T-helper 1 cell (primary cell): ENCODE measurements at places on chromosomes 11 and 22.
A peak's percentile ranks its signal among the peaks of the same experiment; 100 is the strongest.

DNA sequence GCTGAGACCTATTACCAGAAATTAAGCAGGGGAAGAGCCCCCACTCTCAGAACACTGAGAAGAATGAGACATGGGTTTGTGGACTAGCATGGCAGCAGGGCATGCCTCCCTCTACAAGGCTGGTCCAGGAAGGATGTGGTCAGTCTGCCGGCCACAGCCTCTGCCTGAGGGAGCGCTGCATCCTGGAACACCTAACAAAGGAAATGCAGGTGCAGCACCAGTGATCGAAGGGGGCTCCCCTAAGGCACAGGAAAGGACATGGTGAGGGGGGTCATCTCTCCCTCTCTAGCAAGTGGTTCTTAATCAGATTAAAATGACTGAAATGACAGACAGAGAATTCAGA, 40.6 kb upstream of the ARL14EP start:
- no peak for DNase-seq

DNA sequence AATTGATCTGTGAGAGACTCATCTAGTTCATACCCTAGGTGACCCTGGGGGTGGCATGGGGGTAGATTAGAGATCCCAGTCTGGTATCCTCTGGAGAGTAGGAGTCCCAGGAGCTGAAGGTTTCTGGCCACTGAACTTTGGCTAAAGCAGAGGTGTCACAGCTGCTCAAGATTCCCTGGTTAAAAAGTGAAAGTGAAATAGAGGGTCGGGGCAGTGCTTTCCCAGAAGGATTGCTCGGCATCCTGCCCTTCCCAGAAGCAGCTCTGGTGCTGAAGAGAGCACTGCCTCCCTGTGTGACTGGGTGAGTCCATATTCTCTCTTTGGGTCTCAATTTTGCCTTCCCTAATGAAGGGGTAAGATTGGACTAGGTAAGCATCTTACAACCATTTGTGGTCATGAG, 653 bp downstream of the IL18BP start:
- DNase-seq: no peak

- no peak for DNase-seq
Observed at GRCh38 chr11:121323046-121323607, 30.6 kb downstream of the SC5D start.

DNA sequence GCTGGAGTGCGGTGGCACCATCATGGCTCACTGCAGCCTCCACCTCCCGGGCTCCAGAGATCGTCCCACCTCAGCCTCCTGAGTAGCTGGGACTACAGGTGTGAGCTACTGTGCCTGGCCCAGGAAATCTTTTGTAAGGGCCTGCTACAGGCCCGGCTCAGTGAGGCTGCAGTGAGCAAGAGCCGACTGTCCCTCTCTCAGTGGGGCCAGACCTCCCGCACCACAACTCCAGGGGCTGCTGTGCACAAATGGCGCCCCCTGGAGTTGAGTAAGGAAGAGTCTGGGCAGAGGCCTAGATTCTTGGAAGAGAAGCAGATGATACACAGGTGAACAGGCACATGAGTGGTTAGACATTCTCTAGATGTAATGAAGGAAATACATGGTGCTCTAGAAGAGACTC, 7.0 kb downstream of the SERHL2 start:
- no peak for DNase-seq

DNA sequence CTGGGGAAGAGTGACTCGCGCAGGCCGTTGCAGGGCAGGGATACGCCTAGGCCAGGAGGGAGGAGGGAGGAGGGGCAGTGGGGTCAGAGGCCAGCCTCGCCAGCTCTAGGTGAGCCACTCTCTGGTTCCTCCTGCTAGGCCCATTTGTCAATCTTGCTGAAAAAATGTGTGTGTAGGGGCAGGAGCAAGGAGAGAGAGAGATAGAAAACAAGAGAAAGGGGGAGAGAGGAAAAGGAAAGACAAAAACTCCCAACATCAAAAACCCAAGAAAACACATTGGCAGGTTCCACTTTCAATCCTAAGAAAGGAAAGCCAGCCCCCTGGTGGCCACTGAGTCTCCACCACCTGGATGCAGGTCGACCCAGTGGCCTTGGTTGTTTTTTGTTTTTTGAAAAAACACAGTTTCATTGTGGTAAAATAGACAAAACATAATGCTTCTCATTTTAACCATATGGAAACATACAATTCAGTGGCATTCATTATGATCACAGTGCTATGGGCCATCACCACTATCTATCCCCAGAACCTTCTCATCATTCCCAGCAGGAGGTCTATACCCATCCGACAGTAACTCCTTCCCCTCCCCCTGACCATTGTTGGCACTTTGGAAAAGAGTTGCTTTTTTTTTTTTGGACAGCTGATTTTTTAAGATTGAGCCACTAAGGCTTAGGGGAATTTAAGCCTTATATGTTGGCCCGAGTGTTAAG, 10.9 kb downstream of the OMP start:
- DNase-seq: no peak

- peak; percentile 21 for DNase-seq
Observed at GRCh38 chr11:94511932-94512781, at the start of gene C11orf97. TSS of gene C11orf97 (plus strand) at chr11:94512461. CDS start at chr11:94512529, 68 bp downstream.

DNA sequence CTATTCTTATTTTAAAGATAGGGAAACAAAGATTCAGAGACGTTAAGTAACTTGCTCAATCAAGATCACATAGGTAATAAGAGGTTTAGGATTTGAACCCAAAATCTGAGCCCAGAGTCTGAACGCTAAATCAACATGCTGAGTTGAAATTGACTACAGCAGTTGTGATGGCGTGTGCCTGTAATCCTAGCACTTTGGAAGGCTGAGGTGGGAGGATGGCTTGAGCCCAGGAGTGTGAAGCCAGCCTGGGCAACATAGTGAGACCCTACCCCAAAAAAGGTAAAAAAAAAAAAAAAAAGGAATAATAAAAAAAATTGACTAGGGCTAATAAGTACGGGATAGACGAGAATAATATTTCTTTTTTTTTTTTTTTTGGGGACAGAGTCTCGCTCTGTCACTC, 1.4 kb upstream of the NR1H3 start:
- no peak for DNase-seq

- DNase-seq: no peak
Observed at GRCh38 chr11:90700789-90701439, 478.1 kb upstream of the CHORDC1 start.

- no peak for DNase-seq
Observed at GRCh38 chr11:4606231-4607015, 1.6 kb downstream of the TRIM68 start.

GRCh38 chr11:11813288-11813962, 28.3 kb upstream of the USP47 start:
- DNase-seq: no peak

- DNase-seq: no peak
Observed at GRCh38 chr11:6431861-6432260, 8.9 kb downstream of the HPX start.

GRCh38 chr22:19607192-19608002, 83.2 kb upstream of the CLDN5 start:
- no peak for DNase-seq

DNA sequence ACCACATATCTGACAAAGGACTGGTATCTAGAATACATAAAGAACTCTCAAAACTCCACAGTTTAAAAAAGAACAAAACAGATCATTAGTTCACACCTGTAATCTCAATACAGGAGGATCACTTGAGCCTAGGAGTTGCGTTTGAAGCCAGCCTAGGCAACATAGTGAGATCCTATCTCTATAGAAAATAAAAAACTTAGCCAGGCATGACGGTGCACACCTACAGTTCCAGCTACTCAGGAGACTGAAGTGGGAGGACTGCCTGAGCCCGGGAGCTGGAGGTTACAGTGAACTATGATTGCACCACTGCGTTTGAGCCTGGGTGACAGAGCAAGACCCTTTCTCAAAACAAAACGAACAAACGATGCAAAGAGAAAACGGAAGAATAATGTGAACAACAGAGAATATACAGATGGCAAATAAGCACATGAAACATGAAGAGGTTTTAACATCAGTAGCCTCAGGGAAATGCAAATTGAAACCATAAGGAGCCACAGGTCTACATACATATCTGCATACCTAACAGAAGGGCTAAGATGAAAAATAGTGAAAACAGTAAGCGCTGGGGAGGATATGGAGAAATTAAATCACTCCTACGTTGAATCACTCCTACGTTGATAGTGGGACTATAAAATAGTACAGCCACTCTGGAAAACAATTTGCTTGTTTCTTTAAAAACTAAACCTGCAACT, 70.7 kb downstream of the DGCR2 start:
- DNase-seq: no peak

DNA sequence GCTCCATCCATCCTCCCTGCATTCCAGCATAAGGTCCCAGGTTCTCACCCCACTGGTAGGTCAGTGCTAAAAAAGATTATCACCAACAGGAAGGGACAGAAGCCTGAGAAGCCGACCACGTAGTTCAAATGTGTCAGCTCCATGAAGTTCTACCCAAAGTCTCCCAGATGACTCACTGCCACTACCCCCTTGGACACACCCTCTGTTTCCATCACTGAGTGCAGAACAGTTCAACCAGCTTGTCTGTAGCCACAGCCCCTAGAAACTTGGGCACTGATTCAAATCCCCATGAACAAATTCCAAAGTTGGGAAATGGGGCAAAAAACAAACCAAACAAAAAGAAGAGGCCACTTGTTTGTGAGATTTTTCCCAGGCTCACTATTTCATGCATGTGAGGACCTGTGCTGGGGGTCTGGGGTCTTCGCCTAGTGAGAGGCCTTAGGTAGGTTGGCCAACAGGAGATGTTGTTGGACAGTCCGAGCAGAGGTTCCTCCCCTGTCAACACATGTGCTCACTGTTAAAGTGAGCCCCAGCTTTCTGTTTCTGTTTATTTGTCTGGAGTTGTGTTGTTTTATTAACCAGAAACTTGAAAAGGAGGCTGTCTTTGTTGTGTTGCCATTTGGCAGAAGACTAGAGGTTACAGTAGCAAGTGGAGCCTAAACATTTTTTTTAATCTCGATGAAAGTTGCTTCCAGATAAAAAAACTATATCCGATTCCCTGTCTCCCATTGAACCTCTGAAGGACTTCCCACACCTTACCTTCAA, 24.2 kb upstream of the FLI1 start:
- DNase-seq: no peak

DNA sequence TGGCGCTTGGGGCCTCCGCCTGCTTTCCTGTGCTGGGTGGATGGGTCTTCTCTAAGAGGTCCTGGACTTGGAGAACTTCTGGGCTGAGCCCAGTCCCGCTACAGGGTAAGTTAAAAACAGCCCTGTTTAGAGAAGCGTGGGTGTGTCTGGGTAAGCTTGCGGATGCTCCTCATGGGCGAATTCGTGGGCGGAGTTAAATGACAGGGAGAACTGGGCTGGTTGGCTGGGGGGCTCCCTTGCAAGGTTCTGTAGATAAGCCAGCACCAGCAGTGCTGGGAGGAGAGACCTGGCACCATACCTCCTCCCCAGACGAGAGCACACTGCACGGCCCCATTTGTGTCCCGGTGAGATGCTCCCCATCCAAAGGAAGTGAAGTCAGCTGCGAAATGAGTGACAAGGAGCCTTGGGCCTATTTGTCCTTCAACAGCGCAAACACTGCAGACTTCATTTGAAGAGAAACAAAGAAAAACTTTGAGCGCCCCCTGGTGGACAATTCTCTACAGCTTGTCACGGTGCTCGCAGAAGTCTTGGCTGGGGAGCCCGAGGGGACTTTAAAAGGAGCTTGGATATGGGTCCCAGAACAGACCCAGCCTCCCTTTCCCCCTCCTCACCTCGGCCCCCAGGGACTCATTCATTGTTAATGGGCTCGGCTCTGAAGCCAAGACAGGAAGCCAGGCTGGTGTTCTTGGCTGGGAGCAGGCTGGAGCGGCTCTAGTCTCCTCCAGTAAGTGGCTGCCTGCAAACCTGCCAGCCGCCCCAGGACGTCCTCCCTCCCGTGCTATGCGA, 39.5 kb downstream of the TP53I11 start:
- peak; percentile 69 for DNase-seq

- no peak for DNase-seq
Observed at GRCh38 chr22:29004647-29005371, 56.8 kb downstream of the C22orf31 start.

DNA sequence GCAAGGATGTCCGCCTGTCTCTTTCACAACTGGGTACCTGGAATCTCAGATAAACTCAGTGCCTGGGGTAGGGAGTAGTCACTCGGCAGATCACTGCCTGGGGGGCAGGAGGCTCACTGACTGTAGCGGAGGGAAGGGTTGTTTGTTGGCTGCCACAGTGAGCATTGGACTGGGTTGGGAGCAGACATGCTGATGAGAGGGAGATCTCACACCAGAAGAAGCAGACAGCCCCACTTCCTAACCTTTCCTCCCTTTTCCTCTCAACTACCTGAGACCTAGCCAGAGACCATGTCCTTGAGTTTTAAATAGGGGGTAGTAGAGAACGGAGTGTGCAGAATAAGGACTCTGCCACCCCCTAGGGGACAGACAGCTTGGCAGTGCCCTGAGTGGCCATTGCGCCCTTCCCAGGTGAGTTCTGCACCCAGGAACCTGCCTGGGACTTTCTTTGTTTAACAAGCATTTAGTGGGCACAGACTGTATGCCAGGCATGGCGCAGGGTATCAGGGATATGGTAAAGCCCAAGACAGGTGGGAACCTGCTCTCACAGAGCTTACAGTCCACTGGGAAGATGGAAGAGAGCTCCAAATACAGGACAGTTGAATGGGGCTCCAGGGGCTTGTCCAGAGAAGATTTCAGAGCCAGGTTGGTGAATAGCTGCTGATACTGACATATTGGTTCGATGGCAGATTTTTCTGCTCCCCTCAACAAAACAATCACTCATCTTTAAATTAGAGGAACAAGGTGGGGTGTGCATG, 115.7 kb upstream of the NNMT start:
- DNase-seq: no peak

DNA sequence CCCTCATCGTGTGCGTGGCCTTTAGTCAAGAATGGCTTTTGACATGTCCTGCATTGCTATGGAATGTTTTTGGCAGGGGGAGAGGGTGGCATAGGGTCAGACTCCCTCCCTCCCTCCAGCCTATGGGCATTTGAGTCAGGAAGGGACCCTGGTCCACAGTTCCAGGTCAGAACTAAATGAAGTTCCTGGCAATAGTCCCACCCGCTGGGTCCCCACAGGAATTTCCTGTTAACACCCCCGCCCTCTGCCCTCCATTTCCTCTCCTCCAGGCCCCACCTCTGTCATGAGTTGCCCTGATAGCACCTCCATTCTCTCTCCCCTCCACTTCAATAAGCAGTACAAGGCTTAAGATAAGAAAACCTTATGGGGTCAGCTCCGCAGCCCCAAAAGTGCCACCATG, 40.8 kb upstream of the LMO2 start:
- no peak for DNase-seq

DNA sequence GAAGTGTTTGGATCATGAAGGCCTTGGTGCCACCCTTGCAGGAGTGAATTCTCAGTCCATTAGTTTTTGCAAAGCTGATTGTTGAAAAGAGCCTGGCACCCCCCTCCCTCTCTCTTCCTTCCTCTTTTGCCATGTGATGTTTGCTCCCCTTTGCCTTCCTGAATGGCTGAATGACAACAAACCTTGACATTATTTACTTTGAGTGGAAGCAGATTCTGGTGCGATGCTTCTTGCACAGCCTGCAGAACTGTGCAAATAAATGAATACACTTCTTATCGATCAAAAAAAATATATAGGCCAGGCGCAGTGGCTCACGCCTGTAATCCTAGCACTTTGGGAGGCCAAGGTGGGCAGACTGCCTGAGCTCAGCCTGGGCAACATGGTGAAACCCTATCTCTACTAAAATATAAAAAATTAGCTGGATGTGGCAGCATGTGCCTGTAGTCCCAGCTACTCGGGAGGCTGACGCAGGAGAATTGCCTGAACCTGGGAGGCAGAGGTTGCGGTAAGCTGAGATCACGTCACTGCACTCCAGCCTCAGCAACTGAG, 2.0 kb upstream of the NARS2 start:
- no peak for DNase-seq
